Activated T-cell treated with anti-CD3 and anti-CD28 coated beads, Interleukin-2, amount 50 U/mL, for 4 hours (primary cell): ENCODE measurements at places on chromosomes 2 and 18. TPM values are rescaled to one million over a fixed set of nuclear protein-coding genes. Genes with fewer than 3 reads are reported as not detected.

DNA sequence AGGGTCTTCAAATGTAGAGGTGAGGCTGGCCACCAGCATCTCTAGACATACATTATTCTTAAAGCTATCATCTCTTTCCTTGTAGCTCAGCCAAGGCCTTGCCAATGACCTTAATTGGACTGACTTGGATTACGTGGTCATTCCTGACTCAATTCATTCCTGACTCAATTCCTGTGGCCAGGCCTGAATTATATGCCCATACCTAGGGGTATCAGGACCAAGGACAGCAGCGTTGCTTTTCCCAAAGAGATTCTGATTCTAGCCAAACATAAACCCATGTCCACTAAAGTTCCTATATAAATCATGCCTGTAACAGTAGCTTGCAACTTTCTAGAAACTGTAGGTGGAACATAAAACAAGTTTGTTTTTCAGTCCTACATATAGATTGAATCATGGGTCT lies 231.7 kb downstream of the ARL6IP6 start:
- no peak for DNase-seq

DNA sequence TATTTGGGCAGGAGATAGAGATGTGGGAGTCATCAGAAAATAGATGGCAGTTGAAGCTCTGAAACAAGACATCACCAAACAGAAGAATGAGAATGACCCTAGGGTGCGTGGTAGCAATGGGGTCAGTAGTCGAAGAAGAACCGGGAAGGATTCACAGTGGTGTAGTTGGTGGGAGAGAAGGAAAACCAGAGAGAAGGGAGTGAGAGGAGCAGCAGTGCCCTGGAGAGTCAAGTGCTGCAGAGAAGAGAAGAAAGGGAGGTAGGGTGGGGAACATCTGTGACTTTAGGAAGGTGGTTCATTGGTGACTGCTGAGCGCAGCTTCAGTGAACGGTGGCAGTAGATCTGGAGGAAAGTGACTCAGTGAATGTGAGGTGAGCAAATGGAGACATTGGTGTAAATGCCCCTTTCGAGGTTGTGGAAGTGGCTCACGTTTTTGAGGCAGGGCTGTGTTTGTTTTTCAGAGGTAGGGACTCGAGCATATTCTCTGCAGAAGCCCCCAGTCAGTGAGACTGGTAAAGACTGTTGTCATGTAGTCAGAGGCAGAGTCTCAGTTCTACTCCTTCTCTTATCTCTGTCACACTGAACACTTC lies 36.4 kb downstream of the CDC42EP3 start:
- DNase-seq: peak; percentile 36

- no peak for DNase-seq
Measured at GRCh38 chr2:102768892-102769291, 7.1 kb downstream of the TMEM182 start.

DNA sequence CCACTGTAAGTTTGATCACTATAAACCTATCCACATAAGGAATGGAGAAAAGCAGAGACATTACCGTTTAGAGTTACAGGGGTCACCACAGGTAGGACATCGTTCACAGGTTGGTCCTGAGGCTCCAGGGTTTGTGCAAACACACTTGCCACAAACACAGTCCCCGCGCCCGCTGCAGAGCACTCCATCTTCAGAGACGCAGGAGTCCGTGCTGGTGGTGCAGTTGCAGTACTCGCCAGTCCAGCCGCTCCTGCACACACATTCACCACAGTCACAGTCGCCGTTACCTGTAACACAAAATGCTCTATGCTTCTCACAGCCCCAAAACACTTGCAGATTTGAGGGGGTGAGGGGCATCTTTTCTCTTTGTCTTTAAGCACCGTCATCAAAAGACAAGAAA lies 63.9 kb upstream of the PLA2R1 start:
- DNase-seq: no peak

PLGLB1 gene
- 1.1 TPM for total RNA-seq

GRCh38 chr2:142796161-142796560 lies 81.3 kb upstream of the KYNU start:
- DNase-seq: no peak

- DNase-seq: no peak
Measured at GRCh38 chr2:113966171-113966570, 76.3 kb downstream of the ACTR3 start.

DNA sequence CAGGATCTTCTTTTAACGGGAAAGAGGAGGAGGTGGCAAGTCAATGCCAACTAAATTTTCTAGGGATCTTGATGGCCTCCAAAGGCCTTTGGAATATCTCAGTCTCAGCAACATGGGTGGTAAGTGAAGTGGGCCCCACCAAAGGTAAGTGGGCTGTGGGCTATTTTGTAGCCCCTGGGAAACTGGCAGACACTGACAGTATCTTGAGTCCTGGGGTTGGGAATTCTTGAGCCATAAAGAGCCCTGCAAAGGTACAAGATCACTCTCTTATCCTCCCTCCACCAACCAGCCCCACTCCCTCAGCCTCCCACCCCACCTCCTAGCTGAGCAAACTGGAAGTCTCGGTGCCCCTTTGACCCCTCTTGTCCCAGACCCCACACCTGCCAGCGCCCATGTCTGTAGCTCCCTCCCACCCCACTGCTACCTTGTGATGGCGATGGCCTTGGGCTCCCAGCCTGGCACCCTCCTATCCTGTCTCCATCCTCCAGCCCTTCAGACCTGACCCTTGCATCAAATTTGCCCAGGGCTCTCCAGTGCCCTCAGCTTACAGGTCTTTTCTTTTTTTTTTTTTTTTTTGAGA lies 8.5 kb downstream of the ATP6V1B1 start:
- DNase-seq: no peak

GRCh38 chr2:48482313-48482712 lies 47.6 kb upstream of the STON1 start:
- DNase-seq: no peak

GNAL gene
- total RNA-seq: 0.13 TPM

GRCh38 chr2:78407960-78408794 lies 617.3 kb upstream of the REG3G start:
- no peak for DNase-seq

- no peak for DNase-seq
Measured at GRCh38 chr18:30271716-30272115, 770.8 kb downstream of the DSC3 start.

SRD5A2 gene
- not detected for total RNA-seq

- no peak for DNase-seq
Measured at GRCh38 chr2:205571360-205571959, 110.8 kb upstream of the NRP2 start.

- DNase-seq: no peak
Measured at GRCh38 chr2:210323003-210323402, 8.0 kb upstream of the MYL1 start.

ZNF407 gene
- total RNA-seq: 13.8 TPM

DNA sequence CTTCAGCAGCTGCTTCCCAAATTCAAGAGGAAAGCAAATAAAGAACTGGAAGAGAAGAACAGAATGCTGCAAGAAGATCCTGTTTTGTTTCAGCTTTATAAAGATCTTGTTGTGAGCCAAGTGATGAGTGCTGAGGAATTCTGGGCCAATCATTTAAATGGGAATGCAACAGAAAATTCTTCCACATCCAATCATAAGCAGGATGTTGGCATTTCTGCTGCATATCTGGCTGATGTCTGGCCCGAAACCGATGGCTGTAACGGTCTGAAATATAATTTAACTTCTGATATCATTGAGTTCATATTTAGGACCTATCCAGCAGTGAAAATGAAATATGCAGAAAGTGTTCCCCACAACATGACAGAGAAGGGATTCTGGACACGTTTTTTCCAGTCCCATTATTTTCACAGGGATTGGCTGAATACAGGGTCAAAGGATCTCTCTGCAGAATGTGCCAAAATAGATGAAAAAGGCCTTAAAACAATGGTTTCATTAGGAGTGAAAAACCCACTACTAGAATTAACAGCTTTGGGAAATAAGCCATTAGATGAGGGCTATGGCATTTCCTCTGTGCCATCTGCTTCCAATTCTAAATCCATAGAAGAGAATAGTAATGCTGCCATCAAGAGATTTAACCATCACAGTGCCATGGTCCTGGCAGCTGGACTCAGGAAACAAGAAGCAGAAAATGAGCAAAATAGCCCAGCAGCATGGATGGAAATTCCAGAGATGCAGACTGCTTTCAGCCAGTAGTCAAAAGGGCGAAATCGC lies 175.6 kb downstream of the MC4R start:
- DNase-seq: no peak

- no peak for DNase-seq
Measured at GRCh38 chr2:74205596-74205995, 7.2 kb downstream of the MTHFD2 start.

GRCh38 chr18:56321470-56321869 lies 316.9 kb downstream of the TXNL1 start:
- DNase-seq: no peak

- DNase-seq: no peak
Measured at GRCh38 chr2:181649436-181649979, 7.4 kb downstream of the CERKL start.

PLB1 gene
- 0.05 TPM for total RNA-seq

DNA sequence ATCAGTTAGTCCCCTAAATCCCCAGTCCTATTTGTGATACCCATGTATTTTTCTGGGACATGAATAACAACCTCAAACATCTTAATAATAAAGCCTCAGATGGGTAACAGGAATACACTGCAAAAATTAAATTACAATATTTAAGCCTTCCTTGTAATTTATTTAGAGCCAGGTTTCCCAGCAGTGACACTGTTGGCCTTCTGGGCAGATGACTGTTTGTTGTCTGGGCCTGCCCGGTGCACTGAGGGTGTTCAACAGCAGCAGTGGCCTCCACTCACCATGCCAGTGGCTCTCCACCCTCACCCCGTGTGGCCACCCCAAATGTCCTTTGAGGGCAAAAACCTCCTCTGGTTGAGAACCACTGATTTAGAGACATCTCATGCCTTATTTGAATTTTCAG lies 270.2 kb upstream of the SIX3 start:
- no peak for DNase-seq

- no peak for DNase-seq
Measured at GRCh38 chr18:56083097-56083521, 495.1 kb upstream of the TCF4 start.

HOXD12 gene
- total RNA-seq: not detected

DNA sequence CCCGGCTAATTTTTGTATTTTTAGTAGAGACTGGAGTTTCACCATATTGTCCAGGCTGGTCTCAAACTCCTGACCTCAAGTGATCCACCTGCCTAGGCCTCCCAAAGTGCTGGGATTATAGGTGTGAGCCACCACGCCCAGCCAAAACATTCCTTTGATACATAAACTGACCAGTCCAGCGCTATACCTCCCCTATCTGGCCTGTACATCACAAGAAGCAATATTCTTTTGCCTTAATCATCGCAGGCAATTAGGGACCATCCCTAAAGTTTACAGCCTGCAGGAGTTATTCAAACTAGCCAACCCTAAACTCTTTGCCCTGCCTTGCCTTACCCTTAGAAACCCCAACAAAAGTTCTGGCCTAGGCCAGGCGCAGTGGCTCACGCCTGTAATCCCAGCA lies 6.8 kb upstream of the PPM1G start:
- no peak for DNase-seq

- DNase-seq: no peak
Measured at GRCh38 chr18:36835927-36836326, 7.0 kb downstream of the KIAA1328 start.

GRCh38 chr2:30548386-30548785 lies 101.3 kb downstream of the LCLAT1 start:
- no peak for DNase-seq

DNA sequence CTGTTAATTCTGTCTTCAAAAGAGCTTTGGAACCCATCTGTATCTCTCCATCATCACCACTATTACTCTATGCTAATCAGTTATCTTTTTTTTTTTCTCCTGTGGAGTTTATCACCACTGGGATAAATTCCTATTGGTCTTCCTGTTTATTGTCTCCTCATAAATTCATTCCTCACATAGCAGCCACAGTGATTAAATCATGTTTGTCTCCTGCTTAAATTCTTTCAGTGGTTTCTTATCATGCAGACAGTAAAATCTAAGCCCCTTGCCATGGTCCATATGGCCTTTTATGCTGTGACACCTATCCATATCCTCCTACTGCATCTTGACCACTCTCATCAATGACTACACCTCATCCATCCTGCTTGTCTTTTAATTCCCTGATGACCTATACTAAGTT lies 239.8 kb upstream of the ZEB2 start:
- DNase-seq: no peak

EPAS1 gene
- 15.5 TPM for total RNA-seq

LYPD1 gene
- total RNA-seq: not detected

ALPG gene
- not detected for total RNA-seq

DNA sequence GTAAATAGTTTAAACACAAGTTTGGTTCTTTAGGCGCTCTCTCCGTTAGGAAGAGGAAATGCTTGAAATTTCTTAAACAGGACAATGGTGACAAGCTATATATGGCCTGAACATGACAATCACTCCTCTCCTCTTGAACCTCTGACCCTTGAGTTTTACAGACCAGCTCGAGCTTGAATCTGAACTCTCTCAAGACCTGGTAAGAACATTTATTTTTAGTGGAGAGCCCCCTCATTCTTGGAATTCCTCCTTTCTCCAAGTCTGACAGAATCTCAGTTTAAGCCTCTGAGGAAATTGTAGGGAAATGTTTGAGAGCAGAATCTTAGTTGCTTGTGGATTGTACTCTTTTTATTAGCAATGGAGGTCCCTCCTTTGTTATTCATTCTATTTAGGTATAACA lies 1293.6 kb upstream of the ZEB2 start:
- DNase-seq: no peak

- DNase-seq: no peak
Measured at GRCh38 chr18:54878159-54878622, 49.9 kb downstream of the RAB27B start.

GRCh38 chr2:8141780-8142179 lies 540.1 kb upstream of the ID2 start:
- DNase-seq: no peak

- no peak for DNase-seq
Measured at GRCh38 chr2:121400201-121400600, 115.2 kb upstream of the TFCP2L1 start.

DNA sequence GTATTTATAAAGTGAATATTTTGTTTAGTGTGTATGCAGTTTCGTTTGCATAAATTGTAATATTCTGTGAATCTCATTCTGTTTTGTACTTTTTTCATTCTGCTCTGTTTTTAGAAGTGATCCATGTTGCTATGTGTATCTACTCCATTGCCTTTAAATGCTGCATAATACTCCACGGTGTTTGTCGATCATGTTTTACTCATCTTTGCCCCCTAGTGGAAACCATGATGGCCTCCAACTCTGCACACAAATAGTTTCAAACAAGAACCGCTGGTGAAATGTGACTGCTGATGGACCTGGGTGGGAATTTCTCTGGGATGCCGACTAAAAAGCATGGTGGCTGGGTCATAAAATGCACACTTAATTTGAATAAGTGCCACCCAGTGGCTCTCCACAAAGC lies 32.0 kb upstream of the SKOR2 start:
- no peak for DNase-seq

- no peak for DNase-seq
Measured at GRCh38 chr2:186220409-186220808, 265.7 kb upstream of the ZC3H15 start.

GRCh38 chr18:44396550-44396949 lies 284.1 kb upstream of the SETBP1 start:
- DNase-seq: no peak

ZBTB7C gene
- total RNA-seq: 0.05 TPM

GRCh38 chr2:128271597-128271910 lies 47.1 kb downstream of the HS6ST1 start:
- no peak for DNase-seq

DYSF gene
- 0.87 TPM for total RNA-seq

GRCh38 chr2:104854498-104855220 lies 744 bp downstream of the POU3F3 start:
- no peak for DNase-seq

GRCh38 chr18:52190631-52191030 lies 149.4 kb upstream of the DCC start:
- DNase-seq: no peak
